ENCODE measurements at places on chromosomes 11 and 22. TPM values are rescaled to one million over a fixed set of nuclear protein-coding genes. Genes with fewer than 3 reads are reported as not detected.

GRCh38 chr22:47551431-47551775 is 789.0 kb downstream of the TBC1D22A start:
- no peak for DNase-seq

DNA sequence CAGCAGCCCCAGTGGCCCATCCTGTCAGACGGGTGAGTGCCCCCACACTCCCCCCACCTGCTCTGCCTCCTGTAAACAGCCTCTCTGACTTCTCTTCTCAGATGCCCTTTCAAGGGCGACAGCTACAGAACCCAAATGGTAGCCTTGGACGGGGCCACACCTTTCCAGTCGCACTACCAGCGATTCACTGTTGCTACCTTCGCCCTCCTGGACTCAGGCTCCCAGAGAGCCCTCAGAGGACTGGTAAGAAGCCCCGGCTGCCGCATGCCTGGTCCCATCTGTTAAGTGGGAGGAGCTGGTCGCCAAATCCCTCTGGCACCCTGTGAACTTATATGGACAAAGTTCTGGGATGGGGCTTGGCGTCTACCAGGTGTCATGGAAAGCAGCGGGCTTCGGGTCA is 6.2 kb downstream of the ZP1 start:
- no peak for DNase-seq

GRCh38 chr11:68658097-68658496 is 26.2 kb upstream of the GAL start:
- DNase-seq = no peak

DNA sequence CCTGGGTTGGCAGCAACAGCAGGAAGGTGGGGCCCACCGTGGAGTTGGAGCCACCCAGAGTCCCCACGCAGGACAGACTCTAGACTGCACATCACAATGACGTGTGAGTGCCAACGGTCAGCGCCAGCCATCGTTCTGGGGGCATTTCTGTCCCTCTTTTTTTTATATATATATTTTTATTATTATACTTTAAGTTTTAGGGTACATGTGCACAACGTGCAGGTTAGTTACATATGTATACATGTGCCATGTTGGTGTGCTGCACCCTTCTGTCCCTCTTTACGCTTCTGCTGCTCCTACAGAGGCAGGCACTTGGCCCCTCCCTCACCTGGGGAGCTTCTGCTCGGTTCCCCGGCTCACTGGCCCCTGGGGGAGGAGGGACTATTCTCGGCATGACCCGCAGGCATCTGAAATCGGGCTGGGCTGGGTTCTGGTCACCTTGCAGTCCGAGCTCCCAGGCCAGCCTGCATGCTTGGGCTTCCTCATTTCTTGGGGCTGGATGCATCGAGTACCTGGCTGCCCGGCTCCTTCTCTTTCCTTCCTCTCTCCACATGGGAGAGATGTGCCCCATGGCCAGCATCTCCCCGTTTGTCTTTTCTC is 787.4 kb downstream of the TBC1D22A start:
- DNase-seq = no peak

- no peak for DNase-seq
Observed at GRCh38 chr11:31957674-31958073, 133.2 kb upstream of the RCN1 start.

DNA sequence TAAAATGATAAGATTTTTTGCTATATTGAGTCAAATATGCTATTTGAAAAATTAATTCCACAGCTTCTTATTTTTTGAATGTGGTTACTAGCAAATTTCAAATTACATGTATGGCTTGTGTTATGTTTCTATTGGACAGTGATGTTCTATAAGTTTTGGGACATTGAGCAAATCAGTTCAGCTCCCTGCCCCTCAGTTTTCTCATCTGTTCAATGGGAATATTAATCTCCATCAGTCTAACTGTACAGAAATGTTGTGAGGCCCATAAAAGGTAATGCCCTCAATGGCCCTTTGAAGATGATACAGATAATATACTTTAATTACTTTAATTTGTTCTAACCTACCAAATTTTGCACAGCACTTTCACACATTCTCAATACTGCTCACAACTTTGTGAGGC is 15.2 kb downstream of the WT1 start:
- DNase-seq = no peak

- DNase-seq = no peak
Observed at GRCh38 chr11:11670574-11670973, 48.8 kb upstream of the GALNT18 start.

DNA sequence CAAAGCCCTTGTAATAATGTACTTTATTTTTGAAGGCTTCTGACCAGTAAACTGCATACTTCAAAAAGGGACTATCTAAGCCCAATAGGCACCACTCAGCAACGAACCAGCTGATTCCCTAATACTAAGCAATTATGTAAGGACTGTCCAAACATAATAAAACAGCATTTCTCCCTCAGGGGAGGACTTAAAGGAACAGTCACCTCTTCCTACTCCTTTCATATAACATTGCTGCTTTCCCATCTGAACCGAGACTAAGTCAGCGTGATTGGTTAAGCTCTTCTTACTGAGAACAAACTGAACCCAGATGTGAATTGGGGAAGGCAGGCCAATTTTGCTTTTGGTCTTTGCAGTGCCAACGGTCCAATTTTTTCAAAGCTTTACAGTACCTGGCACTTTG is 420.0 kb downstream of the METTL15 start:
- DNase-seq = no peak

GRCh38 chr11:114257621-114258558 is 38.3 kb upstream of the NNMT start:
- no peak for DNase-seq

GRCh38 chr11:46920755-46921154 is 2.4 kb upstream of the LRP4 start:
- no peak for DNase-seq

DNA sequence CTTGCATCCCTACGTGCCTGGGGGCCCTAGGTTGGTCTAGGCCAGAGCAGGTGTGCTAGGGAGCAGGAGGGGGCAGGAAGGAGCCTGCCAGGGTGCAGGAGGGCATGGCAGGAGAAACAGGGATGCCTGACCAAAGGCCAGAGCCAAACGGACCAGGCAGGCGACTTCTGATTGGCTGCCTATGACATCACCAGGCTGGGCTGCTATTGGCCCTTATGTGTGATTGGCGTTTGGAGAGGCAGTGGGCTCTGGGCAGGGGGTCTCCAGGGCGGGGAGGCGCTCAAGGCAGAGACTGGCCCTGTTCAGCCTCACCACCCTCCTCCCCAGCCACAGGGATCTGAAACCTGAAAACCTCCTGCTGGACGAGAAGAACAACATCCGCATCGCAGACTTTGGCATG is 44.4 kb downstream of the MOB2 start:
- no peak for DNase-seq

- no peak for DNase-seq
Observed at GRCh38 chr11:80379620-80380278, 938.9 kb upstream of the TENM4 start.

- no peak for DNase-seq
Observed at GRCh38 chr11:121059605-121060004, 35.7 kb downstream of the TBCEL start.

GRCh38 chr11:116525961-116526495 is 246.8 kb downstream of the BUD13 start:
- DNase-seq = no peak

- no peak for DNase-seq
Observed at GRCh38 chr11:71383461-71383860, 64.7 kb downstream of the DHCR7 start.

DNA sequence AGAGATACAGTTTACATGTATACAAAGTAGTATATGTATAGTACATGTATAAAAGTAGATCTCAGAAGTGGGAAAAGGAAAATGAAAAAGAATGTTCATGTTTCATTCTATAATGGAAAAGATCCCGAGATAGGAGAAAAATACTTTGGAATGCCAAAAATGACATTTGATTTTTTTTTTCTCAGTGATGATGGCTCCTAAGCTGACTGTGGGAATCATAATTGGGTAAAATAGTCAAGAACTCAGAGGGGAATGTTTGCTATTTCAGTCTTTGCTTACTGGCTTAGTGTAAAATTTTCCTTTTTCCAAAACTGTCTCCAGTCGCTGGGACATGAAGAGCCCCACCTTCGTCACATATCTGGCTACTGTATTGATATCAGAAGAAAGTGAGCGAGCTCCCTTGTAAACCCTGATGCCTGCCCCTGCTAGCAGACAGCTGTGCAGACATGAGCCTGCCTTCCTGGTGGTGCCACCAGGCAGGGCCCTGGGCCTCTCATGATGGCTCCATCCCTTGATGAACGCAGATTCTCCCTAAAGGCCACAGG is 944.6 kb downstream of the NTM start:
- DNase-seq = no peak

GRCh38 chr11:122178795-122179194 is 62.8 kb upstream of the BLID start:
- no peak for DNase-seq

GRCh38 chr22:39522567-39523300 is 2.4 kb downstream of the ATF4 start:
- DNase-seq = no peak

- DNase-seq = no peak
Observed at GRCh38 chr11:29336727-29337575, 679.9 kb downstream of the KCNA4 start.

- no peak for DNase-seq
Observed at GRCh38 chr11:2673871-2674471, 25.8 kb downstream of the KCNQ1OT1 start.

DNA sequence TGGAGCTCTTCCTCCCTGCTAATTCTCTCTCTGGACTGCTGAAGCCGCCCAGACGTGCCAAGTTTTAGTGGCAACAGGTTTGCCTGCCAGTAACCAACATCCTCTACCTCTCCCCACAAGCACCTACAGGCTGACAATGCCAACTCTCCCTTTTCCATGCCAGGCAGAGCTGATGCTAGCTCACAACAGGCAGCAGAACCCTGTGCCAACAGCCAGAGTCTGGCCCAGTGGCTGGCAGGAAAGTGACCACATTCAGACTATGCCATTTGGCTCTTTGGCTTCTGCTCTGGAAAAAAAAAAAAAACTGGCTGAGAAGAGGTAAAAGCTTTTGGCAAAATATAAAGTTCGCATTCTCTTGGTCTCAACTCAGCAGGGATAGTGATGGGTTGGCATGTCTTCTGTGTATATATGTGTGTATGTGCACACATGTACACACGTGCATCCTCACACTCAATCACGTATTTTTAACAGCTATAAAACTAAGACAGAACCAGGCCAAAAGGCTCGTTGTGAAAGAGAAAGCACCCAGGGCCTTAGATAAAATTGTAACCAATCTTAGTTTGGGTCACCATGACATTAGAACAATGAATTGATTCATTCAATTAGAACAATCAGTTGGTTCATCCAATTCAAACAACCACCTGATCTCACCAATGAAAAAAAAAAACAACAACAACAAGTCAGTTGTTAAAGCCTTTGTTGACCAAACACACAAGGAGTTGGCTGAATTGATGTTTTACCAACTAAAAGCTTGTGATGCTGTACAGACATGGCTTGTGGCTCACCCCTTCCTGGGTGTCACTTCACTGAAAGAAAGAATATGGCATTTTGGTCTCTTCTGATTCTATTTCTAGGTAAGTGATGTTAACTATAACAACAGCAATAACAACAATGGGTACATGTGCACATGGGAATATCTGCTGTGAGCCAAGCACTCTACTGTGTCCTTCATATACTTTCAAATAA is 48.6 kb downstream of the TRIM29 start:
- no peak for DNase-seq

GRCh38 chr22:36922105-36922608 is 8.7 kb downstream of the CSF2RB start:
- DNase-seq = no peak

GRCh38 chr11:68968306-68969250 is 12.2 kb downstream of the MRGPRD start:
- DNase-seq = no peak

GRCh38 chr11:83140691-83141455 is 16.1 kb upstream of the PCF11 start:
- no peak for DNase-seq

DNA sequence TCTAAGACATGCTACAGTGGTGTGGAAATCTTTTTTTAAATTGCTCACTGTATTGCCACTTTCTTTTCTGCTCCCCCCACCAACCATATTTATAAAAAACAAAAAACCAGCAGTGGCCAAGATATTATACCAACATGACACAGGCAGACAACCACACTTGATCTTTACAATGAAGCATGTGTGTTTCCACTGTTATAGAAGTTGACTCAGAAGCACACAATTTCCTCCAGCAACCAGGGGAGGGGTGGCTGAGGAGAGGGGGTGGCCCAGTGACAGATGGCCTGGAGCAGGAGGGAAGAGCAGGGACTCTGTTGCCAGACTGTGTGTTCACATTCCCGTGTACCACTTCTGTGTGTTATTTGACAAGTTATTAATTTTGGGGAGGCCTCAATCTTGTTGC is 14.8 kb downstream of the CD59 start:
- DNase-seq = no peak

DNA sequence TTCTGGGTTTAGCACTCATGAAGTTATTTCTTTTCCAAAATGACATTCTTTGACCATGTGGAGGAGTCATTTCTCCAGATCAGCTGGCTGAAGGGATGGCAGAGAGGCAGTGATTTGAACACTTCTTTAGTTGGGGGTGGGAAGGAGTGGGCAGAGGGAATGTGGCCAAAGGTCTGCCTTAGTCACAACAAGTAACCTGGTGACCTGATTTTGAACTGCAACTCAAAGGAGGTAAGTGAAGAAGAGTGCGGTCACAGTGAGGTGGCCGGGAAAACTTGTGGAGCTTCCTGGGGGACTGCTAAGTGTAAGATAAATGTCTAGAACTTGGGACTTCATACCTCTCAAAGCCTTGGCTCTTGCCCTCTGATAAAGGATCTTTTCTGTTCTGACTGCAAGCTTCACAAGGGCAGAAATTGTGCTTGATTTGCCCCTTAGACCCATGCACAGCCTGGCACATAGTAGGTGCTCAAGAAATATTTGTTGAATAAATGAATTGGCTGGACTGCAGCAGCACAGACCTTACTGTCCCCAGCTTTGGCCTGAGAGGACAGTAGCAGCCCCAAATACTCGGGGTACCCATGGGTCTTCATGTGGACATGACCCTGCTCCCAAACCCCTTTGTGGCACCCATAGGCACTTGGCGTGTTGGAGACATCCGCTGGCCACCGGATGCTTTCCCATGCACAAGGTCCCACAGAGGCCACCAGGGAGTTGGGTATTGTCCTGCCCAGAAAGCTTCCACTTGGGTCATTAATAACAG is 99.0 kb upstream of the ALX4 start:
- no peak for DNase-seq

GRCh38 chr11:119742263-119742861 is 13.4 kb upstream of the NECTIN1 start:
- DNase-seq = no peak

GRCh38 chr11:7899418-7899817 is 31.6 kb downstream of the OR10A6 start:
- no peak for DNase-seq

- DNase-seq = no peak
Observed at GRCh38 chr11:35458846-35459245, 39.5 kb upstream of the SLC1A2 start.

Gene OR8J3
- total RNA-seq = not detected

Gene RIMBP3C
- total RNA-seq = 4.9 TPM

Gene OR52E8
- total RNA-seq = not detected

Gene NUMA1
- total RNA-seq = 376 TPM

Gene SMARCB1
- total RNA-seq = 42.3 TPM

Gene HBG1
- total RNA-seq = not detected

Gene SCGB1C1
- not detected for total RNA-seq

Gene MMP1
- total RNA-seq = not detected
